ENCODE measurements at places on chromosomes 16 and 17. TPM values are rescaled to one million over a fixed set of nuclear protein-coding genes. Genes with fewer than 3 reads are reported as not detected.

Gene CBFA2T3
- total RNA-seq = not detected

Gene LITAFD
- not detected for total RNA-seq

Gene CCL17
- total RNA-seq = not detected

Gene KRTAP4-5
- total RNA-seq = not detected

Gene FNDC8
- not detected for total RNA-seq

Gene TBC1D3G
- not detected for total RNA-seq

Gene TBC1D26
- total RNA-seq = 0.33 TPM

Gene PDIA2
- not detected for total RNA-seq

Gene EVI2B
- 2.9 TPM for total RNA-seq

Gene SYNGR2
- total RNA-seq = 10.3 TPM

Gene BRIP1
- total RNA-seq = 11.7 TPM

Gene SENP3
- total RNA-seq = 98.6 TPM

Gene CTRL
- total RNA-seq = 1.3 TPM

Gene UMOD
- total RNA-seq = not detected
